HT-29 (cell line): ENCODE measurements at places on chromosomes 2 and 18. TPM values are rescaled to one million over a fixed set of nuclear protein-coding genes. Genes with fewer than 3 reads are reported as not detected.
A peak's percentile ranks its signal among the peaks of the same experiment; 100 is the strongest.

Gene MYOM1
- 0.10 and 0.13 TPM in 2 replicates for total RNA-seq

GRCh38 chr2:45291296-45291701, 282.0 kb upstream of the SIX2 start:
- DNase-seq, result no peak

GRCh38 chr2:230602562-230603230, 109.9 kb upstream of the CAB39 start:
- DNase-seq, result peak; percentile 9

DNA sequence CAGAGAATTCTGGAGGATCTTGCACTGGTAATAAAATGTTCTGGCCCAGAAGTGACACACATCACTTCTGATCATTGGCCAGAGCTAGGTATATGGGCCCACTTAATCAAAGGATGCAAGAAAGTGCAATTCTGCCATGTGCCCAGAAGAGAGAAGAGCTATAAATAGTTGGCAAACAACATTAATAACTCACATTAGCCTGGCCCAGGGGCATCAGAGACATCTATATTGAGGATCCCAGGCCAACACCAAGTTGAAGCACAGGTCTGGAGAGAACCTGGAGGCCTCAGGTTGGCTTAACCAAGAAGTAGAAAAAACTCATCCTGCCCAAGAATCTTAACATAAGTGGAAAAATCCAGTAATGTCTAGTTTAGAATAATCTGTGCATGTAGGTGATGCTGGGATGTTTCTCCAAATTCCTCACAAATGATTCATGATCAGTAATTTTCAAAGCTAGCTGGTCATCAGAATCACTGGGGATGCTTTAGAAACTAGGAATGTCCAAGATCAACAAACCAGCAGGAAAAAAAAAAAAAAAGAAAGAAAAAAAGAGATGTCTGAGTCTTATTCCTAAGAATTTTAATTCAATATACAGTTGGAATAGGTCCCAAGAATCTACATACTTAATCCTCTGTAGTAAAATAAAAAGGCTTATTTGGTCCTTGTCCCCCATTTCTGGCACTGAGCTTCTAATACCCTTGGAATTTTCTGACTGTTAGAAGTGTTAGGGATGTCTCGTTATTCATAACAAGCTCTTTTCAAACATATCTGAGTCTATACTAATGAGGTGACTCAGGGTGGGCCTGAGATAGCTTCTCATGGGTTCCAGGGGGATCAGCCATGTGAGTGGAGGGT, 35.0 kb upstream of the EVA1A start:
- no peak for DNase-seq
